Mucosa of gallbladder (tissue), 1 donor: ENCODE measurements at places on chromosomes 3 and 15.

DNA sequence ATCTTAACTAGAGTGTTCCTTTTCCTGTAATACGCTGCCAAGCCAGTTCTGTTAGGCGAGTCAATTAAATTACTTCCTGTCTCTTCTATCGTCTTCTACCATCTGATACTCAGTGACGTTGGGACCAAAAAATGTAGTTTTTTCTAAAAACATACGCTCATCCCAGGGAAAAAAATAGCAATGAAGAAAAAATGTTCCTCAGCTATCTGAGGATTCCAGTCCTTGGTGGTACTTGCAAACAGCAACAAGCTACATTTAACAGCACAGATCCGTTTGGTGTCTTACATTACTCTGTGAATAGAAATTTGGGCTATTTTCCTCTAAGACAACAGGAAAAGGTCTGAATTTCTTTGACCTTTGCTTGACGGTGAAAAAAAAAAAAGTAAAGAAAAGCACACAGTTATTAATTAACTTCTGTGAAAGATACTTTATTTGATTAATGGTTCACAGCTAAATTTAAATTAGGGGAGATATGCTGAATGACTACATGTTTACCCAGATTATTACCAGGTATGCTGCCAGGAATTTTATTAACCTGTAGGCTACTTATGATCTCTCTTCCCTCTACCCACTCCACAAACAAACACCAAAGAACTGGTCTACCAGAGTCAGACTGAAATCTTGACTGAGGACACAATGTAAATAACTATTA is 254.4 kb upstream of the ZPLD1 start:
- no peak for DNase-seq

- DNase-seq, result no peak
Observed at GRCh38 chr3:133049491-133049890, 11.3 kb downstream of the TMEM108 start.

GRCh38 chr3:411226-411625 is 214.7 kb downstream of the CHL1 start:
- no peak for DNase-seq

GRCh38 chr3:63251499-63251898 is 26.6 kb upstream of the SYNPR start:
- DNase-seq, result no peak

DNA sequence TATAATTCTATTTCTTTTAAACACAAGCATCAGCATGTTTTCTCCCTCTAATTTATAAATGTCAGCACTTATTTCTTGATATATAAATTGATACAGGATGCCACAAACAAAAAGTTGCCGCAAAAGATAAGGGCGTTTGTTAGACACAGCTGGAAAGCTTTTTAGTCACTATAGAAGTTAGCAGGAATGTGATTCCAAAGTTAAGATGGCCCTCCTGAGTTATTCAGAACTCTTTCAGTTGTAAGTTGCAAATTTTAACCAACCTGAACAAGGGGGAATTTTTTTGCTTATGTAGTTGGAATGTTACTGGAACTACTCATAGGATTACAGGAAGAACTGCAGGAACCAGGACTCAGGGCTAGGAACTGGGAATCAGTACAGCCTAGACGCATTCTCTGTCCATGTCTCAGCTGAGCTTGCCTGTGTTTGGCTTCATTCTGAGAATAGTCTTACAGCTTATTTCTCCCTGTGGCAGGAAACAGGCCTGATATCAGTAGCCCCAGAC is 166.3 kb downstream of the VGLL4 start:
- DNase-seq, result peak; percentile 27

DNA sequence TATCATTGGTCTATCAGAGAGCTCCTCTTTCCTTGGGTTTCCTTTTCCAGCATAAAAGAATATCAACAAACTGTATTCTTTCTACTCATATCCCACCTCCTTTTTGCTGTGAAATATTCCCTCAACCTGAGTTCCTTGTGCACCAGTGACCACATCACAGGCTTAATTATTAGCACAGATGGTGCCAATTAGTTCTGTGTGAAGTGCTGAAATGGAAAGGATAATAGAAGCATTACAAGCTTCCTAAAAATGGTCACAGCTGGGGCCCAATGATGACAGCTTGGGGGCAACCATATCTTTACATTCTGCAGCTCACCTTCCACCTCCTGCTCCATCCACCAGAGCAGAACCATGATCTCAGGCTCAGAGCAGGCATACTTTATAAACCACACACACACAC is 84.6 kb downstream of the ANO10 start:
- DNase-seq, result no peak

- DNase-seq, result no peak
Observed at GRCh38 chr15:62087671-62088352, 21.0 kb downstream of the C2CD4A start.

GRCh38 chr15:77886805-77887448 is 190.6 kb downstream of the TBC1D2B start:
- DNase-seq, result no peak

- no peak for DNase-seq
Observed at GRCh38 chr3:140399871-140400270, 278.0 kb upstream of the TRIM42 start.

DNA sequence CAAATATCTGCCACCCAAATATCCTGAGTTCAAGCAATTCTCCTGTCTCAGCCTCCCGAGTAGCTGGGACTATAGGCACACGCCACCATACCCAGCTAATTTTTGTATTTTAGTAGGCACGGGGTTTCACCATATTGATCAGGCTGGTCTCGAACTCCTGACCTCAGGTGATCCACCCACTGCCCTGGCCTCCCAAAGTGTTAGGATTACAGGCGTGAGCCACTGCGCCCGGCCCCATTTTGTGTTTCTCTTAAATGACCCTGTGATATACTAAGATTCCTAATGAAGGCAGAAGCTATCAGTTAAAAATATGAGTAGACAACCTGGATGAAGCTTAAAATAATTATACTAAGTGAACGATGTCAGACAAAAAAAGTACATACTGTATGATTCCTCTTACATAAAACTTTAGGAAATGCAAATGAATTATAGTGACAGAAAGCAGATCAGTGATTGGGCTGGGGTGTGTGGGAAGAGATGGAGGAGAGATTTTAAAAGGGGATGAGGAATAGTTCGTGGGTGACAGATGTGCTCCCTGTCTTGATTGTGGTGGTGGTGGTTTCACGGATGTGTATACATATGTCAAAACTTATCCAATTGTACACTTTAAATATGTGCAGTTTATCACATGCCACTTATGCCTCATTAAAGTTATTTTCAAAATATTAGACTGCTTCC is 3.8 kb upstream of the KLHL40 start:
- DNase-seq, result no peak

- DNase-seq, result no peak
Observed at GRCh38 chr3:11379824-11380701, 107.9 kb downstream of the ATG7 start.

GRCh38 chr3:14016900-14017475 is 107.7 kb downstream of the CHCHD4 start:
- DNase-seq, result peak; percentile 11

DNA sequence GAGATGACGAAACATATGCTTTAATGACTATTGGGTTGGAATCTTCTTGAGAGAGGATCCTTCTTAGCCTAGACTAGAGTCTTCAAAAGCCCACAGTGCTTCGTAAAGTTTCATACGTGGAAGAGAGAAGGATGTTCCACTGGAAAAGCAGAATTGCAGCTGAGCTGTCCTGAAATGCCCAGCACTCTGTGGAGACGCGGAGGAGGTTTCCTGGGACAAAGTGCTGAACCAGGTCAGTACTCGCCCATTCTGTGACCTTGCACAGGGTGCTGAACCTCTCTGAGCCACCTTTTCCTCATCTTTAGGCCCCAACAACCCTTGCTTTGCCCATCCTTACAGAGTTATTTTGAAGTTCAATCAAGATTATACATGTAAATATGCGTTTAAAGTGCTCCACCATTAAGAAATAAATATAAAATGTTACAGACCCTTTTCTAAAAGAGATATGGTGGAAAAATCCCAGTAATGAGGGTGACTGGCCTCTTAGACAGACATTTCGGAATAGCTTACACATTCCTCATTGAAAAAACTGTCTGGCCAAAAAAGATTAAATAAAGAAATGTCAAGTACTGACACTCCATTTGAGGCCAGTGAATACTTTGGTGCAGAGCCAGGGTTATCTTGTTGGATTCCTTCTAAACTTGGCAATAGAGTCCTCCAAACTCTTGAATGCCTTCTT is 4.2 kb upstream of the MAGEF1 start:
- DNase-seq, result no peak

DNA sequence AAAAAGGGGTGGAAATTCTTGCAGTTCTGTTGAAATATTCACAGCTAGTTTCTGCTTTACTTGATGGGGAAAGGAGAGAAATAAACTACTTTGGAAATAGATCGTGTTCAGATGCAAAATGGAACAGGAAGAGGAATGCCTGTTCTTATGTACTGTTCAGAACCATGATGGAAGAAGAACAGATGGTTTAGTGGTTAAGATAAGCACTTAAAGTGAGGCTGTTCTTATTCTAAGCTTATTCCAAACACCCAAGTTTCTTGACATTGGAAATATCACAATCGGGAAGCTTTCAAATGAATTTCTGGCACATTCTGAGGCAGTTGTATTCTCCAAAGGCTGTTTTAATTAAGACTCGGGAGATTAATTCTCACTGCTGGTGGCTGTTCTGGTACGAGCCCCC is 228.5 kb downstream of the LSAMP start:
- DNase-seq, result no peak

DNA sequence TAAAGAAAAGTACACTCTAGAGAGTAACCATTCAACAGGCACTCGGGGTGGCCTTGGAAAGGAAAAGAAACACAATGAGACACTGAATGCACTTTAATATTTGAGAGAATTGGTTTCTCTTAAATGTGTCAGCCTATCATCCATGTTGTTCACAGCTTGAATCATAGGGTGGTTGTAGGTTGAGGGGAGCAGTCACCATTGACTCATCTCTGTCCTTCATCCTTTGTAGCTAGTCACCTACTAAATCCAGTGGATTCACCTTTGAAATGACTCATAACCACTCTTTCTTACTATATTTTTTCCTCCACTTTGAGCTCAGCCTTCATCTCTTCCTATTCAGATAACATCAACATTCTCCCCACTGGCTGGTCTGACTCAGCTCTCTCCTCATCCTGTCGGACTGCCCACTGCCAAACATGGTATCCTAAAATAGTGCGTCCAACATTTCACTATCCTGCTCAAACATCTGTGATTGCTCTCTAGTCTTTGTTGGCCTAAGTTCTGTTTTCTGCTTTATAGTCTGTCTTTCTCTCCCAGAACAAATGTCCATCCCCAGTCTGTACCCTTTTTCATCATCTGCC is 182.7 kb upstream of the GADL1 start:
- DNase-seq, result no peak

DNA sequence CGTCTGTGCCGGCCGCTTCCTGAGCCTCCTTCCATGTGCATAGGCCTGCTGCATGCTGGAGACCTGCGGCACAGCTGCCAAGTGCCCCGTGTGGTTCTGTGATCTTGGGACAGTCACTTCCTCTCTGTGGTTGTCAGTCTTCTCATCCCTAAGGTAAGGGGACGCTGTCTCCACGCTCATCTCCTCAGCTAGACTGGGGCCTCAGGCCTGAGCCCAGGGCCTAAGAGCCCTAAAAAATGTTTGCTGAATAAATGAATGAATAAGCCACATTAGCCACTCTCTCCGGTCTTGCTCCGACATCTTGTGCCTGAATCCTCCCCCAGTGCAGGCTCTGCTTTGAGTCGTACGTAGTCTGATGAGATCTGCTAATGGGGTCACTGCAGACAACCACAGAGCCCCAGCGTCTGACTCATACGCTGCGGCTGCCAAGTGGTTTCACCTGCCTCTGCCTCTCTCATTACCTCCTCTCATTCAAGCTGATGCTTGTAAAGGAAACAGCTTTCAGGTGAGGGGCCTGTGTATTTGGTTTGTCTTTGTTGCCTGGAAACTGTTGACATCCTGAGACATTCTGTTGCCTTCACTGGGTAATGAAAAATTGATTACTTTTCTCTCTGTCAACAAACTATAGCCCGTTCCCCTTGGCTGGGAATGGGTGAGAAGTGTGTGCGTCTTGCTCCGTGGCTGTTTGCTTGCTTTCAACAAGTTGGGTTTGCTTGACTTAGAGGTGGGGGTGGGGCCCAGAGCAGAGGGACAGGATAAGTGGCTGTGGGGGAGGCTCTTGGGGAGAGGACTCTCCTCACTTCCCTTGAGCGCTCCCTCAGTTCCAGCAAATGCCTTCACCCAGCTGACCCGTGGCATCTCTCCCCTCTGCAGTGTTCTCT is 15.9 kb downstream of the RPLP1 start:
- peak; percentile 66 for DNase-seq

- DNase-seq, result no peak
Observed at GRCh38 chr3:167480748-167481147, 6.9 kb upstream of the SERPINI2 start.

- peak; percentile 64 for DNase-seq
Observed at GRCh38 chr15:42107473-42107872, 13.1 kb upstream of the PLA2G4D start.

- DNase-seq, result no peak
Observed at GRCh38 chr3:151034303-151034702, 51.2 kb upstream of the MED12L start.

- peak; percentile 49 for DNase-seq
Observed at GRCh38 chr15:98548139-98548971, 100.0 kb upstream of the IGF1R start.

DNA sequence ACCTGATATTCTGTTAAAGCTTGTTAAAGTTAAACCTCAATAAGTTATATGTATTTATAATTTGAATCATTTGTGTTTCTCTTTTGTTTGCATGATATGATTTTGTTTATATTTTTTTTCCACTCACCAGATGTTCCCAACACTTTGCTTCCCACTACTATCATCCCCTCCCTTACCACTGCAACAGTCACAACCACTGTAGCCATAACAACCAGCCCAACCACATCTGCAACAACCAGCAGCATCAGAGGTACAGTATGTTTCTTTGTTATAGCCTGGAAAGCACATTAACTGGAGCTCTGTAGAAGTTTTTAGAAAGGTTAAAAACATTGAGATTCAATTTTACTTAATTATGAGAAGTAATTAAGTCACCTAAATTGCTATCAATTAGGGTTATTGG is 1011.9 kb downstream of the VGLL3 start:
- no peak for DNase-seq

DNA sequence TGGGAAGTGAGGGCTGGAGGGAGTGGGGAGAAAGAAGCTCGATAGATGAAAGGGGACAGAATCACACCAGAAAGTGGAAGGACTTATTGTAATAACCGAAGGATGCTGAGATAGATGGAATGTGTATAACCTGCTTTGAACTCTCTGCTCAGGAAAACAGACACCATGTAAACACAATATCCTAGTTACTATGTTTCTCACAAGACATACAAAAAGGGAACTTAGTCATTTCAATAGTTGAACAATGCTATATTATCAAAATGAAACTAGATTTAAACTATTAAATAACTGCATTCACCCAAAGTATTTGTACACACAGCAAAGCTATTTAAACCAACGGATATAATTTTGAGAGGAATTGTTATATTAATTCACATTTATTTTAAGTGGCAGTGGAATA is 108.3 kb upstream of the GADL1 start:
- no peak for DNase-seq

GRCh38 chr15:38085114-38085513 is 150.7 kb downstream of the TMCO5A start:
- no peak for DNase-seq

- DNase-seq, result no peak
Observed at GRCh38 chr3:18853269-18853668, 295.0 kb upstream of the KCNH8 start.
